ENCODE measurements at places on chromosomes 4 and X.

GRCh38 chr4:158519226-158519625, 2.5 kb upstream of the RXFP1 start:
- DNase-seq, result no peak

- DNase-seq, result no peak
These were observed 106.5 kb downstream of the SOWAHB start for GRCh38 chr4:76791479-76791878.

- no peak for DNase-seq
These were observed 109.3 kb downstream of the MGST2 start for GRCh38 chr4:139774759-139775487.

DNA sequence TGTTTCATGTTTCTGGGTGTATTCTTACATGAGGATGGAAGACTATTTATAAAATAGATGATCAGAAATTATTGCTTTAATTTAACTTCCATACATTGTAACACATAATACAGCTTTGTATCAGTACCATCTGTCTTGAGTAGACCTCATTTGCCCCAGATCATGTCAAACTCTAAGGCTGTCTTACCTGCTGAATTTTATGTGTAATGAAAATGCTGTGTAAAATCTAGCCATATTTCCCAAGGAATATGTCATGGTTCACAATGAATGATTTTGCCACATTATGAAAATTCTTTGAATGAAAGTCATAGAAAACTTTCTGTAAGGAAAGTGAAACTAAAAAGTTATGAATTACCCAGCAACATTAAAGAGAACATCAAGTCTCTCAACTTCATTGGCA, 7.4 kb downstream of the BDH2 start:
- DNase-seq, result no peak

Data from D721Med (cell line).